H9 (cell line): ENCODE measurements at places on chromosomes 12 and 14.

DNA sequence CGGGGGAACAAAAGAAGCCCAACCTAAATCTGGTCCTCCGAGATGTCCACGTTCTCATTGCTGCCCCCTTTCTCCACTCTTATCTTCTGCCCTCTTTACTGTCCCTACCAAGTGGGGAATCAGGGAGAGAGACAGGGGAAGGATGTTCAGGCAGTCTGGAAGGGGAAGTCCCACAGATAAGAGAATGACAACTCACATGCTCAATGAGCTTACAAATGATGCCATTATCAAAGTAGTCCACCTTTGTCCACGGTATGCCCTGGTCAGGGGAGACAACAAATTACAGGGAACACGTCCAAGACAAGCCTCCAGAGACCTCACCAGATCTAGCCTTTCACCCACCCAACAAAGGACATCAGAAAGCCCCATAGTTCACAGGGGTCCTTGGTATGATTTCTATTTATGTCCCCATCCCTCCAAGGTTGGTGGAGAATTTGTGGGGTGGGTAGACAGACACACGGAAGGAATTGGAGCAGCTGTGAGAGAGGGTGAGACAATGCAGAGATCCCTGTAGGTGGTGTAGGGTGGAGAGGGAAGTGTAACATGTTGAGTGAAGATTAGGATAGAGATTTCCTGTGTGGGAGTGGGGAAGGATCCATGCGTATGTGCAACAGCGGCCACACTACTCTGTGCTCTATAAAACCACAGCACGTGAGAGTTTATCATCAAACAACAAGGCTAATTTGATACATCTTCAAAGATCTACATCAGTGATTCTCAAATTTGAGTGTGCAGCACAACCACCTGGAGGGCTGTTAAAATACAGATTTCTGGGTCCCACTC lies 10.7 kb downstream of the MYO1A start:
- DNase-seq: no peak

- DNase-seq: no peak
Observed at GRCh38 chr12:5487948-5488625, 56.2 kb downstream of the NTF3 start.

- no peak for DNase-seq
Observed at GRCh38 chr14:24988760-24989159, 61.2 kb downstream of the STXBP6 start.

GRCh38 chr12:52347551-52348510 lies 19.4 kb downstream of the KRT85 start:
- no peak for DNase-seq

- peak; percentile 54 for DNase-seq
Observed at GRCh38 chr14:87049950-87050349, 943.0 kb downstream of the GALC start.

DNA sequence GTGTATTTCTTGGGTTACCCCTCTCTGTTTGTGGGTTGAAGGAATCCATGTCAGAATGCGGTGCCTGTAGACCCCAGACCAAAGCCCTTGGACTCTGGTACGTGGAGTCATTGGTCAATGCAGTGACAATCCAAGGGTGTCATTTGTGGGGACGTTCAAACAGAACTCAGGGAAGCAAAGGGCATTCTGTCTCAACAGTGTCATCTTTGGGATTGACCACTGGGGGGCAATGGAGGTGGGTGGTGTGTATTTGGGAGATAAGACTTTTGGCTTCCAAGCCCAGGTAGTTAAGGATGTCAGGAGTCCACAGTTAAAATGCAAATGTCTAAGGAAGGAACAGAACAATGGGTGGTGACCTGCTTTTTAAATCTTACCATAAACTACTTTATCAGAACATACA lies 54.6 kb upstream of the CCDC175 start:
- DNase-seq: peak; percentile 68

DNA sequence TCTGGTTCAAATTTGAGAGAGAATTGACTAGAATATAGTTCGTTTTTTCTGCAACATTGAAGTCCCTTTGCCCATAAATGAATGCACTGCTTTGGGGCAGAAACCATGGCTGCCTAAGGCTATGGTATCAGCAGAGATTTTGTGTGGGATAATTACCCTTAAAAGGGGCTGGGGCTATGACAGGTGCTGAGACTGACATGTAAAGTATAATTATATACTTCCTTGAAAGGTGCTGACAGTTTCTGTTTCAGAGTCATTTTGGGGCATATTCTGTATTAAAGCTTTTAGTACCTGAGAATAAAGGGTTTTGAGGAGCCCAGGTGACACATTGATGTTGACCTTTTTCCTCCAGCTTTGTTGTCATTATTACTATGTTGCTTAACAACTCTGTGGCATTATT lies 150.3 kb upstream of the PTPRQ start:
- DNase-seq: no peak
